ENCODE measurements at places on chromosomes 7 and 10.

GRCh38 chr7:64618785-64619456 lies 47.0 kb upstream of the ZNF107 start:
- peak; percentile 21 for DNase-seq

DNA sequence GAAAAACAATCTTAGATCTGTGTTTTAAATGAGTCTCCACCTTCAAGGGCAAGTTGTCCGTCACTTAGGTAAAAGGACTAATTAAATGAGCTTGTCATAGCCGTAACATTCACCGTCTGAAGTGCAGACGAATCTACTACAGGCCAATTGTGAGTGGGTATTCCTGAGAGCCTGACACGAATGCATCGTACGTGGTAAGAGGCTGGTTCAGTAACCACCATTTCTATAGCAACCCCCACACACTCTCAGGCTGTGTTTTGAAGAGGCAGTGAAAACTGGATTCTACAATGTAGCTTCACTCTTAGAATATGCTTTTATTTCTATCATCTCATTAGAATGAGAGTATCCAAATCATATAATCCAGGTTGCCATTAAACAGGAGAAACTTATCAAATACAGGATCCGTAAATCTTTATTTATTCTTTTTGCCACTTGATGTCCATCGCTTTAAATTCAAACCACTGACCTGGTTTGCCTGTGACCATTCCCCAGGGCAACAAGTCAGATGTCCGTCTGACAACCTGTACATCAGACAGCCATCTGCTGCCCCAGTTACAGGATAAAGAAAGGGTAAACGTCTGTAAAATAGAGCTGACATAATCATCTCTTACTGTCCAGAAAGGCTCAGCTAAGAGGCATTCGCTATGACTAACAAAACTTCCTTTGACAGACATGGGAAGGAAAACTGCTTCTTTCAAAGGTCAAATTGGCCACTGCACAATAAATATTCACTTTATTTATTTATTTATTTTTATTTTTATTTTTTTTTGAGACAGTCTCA lies 70.3 kb upstream of the NMT2 start:
- peak; percentile 13 for DNase-seq

DNA sequence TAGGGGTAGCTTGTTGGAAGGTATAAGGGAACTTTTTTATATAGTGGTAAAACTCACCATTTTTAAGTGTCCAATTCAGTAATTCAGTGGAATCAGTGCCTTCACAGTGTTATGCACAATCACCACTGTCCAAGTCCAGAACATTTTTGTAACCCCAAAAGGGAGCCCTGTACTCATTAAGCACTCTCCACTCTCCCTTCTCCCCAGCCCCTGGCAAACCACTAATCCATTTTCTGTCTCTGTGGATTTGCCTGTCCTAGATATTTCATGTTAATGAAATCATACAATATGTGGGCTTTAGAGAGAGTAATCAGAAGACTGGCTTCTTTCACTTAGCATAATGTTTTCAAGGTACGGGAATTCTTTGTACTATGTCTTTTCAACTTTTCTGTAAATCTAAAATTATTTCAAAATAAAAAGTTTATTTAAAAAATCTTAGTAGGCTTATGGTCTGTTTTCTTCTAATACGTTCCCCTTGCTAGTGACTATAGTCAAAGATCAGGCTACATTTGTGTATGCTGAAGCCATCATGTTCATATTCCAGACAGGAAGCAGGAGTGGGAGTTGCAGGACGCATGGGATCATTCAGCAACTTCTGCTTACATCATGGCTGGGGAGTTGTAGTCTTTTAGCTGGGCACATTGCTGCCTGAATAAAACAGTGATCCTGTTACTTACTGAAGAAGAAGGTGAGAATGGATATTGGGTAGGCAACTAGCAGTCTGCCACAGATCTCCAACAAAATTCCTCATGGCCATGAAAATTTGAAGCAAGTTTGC lies 35.4 kb upstream of the TAX1BP1 start:
- DNase-seq = no peak

DNA sequence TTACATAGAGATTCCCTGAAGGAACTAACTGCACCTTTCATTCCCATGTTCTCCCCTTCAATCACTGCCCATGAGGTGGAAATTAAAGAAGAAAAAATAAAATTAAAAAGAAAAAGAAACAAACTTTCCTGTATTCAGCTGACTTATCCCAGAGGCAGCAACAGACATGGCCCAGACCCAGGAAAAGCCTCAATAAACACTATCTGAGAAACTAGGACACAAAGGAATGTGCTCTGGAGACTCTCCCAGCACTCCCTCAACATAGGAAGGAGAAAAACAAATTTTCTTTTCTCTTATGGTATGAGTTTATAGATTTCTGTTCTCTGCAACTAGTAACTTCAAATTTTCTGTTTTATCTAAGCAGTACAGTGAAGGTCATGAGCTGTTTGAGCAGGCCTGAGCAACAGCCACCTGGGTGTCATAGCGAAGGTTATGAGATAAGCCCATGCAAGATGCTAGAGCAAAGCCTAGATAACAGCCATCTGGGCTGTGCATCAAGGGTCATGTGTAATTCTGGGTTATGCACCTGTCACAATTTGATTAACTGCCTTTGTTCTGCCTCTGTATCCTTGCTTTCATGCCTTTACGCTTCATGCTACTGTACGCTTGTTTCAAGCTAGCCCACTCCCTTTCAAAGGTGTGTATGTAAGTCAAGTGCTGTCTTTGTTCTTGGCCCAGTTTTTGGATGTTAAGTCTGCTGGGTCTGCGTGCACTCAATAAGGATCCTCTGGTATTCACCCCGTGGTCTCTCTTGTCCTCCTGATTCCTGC lies 11.0 kb upstream of the OR6B1 start:
- peak; percentile 10 for DNase-seq

DNA sequence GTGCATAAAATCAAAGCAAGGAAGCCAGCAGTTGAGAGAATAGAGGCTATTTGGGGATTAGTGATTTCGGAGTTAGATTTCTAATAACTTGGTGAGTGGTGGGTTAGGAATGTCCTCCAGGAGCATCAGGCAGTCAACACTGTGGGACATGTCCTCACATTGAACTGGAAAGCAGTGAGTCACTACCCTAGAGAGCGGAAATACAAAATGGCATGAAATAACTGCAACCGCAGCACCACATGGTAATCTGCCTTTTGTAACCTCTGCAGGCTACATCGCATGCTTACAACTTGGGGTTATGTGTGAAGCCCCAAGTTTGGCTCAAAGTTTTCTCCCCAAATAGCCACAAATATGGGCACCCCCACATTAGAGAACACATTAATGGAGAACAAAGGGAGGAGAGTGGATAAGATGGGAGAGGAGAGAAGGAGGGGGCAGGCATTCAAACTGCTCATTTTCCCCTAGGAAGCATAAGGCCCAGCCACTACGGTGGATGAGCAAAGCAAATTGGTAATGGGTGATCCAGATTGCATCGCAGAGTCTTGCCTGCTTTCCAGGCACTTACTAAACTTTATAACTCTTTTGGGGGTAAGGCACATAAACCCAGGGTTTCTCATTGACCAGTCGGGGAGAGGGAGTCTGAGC lies 22.0 kb upstream of the SLF2 start:
- DNase-seq = peak; percentile 99

GRCh38 chr7:124893140-124893827 lies 36.3 kb downstream of the POT1 start:
- DNase-seq = no peak

DNA sequence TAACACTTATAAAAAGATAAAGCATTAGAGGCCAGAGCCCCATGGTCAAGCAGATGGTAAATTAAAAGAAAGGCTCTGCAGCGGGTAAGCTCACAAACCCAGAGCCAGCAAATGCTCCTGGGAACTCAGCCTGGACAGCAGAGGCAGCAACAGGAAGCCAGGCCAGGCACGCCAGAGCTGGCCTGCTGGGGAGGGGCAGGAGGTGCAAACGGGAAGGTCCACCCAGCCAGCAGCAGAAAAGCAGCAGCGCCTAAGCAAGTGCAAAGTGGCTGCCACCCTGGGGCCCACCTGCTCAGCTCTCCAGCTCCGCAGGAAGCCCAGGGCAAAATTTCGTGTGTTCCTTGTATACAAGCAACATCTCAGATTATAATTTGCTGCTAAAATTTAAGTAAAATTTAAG lies 82.7 kb upstream of the GPR22 start:
- peak; percentile 44 for DNase-seq

DNA sequence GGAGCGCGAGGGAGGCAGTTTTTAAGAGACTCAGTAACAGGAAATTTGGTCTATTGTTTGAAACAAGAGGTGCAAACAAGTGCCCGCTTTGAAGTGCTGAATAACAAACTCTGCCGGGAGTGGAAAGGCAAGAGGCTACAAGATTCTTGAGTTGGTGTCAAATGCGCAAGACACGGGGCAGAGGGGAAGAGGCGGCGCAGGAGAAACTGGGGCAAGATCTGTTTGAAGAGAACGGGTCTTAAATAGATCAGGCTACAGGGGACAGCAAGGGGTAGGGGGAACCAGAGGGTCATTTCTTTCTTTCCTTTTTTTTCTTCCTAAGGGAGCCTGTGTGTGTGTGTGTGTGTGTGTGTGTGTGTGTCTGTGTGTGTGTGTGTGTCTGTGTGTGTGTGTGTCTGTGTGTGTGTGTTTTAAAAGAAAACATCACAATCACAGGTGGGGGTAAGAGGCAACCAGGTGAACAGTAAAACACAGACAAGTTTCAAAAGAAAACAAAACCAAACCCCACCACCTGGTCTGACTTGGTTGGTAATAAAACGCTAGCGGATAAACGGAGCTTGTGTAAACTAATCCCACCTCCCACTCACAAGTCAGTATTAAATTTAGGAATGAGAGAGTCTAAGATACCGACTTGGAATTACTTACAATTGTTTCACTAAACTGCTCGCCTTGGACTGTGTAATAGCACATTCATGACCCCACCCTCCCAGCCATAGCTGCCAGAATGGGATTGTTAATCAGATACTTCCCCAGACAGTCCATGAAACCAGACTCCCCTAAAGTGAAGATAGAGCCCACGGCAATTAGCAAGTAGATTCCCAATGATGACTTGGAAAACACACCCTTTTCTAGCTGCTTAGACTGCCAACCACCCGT lies 13.1 kb upstream of the CUX1 start:
- no peak for DNase-seq

DNA sequence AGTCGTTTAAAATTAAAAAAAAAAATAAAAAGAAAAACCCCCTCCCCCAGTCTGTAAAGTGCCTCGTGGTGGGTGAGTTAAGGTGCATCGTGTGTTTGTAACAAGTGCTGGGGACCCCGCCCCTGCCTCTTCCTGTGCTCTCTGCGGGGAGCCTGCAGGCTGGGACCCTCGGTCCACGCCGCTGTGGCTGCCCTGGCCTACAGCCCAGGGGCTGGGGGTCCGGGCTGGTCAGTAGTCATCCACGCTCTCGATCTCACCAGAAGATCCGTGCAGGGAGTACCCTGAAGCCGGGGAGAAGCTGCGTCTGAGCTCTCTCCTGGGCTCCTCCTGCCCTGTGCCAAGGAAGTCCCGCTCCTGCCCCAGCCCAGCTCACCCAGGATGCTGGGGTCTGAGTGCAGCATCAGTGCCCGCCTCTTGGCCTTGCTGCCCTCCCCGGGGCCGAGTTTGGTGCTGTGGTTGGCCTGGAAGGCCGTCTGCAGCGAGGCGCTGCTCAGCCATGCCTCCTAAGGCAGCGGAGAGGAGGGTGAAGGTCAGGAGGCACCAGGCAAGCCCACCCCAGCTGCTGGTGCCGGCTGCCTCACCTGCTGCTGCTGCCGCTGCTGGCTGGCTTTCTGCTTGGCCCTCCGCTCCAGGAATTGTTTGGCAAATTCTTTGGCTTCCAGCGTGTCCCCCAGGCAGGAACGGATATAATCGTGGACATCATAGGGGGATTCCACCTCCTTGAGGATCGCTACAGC lies 8.1 kb downstream of the GNB2 start:
- no peak for DNase-seq

DNA sequence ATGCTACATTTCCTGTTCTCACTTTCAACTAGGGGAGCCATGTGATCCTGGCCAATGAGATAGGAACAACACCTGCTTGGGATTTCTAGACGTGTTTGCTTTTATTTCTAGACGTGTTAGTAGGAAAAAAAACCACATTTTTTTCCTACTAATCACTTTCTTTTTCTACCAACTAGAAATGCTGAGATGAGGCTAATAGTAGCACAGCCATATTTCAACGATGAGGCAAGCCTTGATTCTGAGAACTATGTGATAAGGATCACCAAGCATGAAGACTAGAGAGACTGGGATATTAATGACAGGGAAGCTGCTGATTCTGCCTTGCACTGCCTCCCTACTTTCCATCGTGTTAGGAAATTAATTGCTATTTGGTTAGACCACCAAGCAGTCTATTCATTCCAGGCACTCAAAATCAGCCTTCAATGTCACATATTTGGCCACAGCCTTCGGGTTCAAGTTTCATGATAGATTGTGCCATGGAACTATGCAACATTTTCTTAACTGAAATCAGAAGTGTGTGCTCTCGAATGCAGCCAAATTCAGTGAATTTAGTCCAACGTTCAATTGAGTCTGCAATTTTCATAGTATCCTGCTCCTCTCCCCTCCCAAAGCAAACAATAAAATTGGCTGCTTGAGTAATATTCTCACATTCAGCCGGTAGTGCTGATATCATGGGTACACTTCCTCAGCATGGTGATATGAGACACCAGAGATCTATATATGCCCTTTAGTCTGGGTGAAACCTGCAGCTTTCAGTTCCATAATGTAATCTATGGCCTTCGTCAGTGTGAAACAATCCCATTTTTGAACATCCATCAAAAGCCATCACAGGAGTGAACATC lies 98.1 kb downstream of the GPR37 start:
- DNase-seq = no peak

GRCh38 chr7:43779045-43779812 lies 20.7 kb downstream of the BLVRA start:
- no peak for DNase-seq

DNA sequence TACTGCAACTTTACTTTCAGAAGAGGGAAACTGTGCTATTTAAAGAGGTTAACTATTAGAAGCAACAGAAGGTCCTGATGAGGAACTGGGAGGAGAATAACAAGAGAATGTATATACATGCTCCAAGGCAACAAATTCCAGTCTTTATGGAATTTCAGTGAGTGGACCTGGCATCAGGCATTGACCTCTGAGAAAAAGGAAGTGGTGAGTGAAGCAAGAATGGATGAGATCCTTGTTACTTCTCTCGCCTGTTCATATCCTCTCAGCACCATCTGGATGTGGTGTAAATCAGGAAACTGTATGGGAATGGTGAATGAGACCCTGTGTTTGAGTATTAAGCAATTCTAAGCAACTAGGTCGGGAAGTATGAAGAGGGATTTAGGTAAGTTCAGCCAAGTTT lies 30.3 kb upstream of the KBTBD2 start:
- DNase-seq = peak; percentile 48

GRCh38 chr7:157656195-157656769 lies 319.5 kb downstream of the DNAJB6 start:
- no peak for DNase-seq

DNA sequence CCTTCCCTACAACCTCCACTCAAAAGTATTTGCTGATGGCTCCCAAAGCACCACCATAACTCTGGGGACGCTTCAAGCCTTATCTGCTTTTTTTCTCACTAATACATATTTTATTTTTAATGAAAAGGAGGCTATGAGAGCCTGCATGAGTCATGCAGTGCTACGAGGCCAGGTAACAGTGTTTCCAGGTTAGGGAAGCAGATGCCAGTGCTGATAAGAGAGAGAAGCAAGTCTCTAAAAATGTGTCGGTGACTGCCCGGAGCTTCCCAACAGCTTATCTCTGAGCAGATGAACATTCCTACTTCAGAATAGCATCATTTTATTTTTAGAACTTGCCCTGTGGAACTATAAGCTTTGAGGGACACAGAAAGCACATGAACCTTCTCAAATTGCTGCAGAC lies 931.5 kb downstream of the CCSER2 start:
- no peak for DNase-seq

GRCh38 chr10:35456153-35456720 lies 119.9 kb downstream of the CCNY start:
- no peak for DNase-seq
